Substantia nigra (tissue), 51 donors: ENCODE measurements at places on chromosomes 12 and 14.

GRCh38 chr14:23355871-23356435 is 3.3 kb upstream of the SLC22A17 start:
- DNase-seq = no peak

- DNase-seq = no peak
These were observed 9.7 kb upstream of the TNFRSF1A start for GRCh38 chr12:6351622-6352021.

GRCh38 chr12:7005311-7005710 is 13.0 kb downstream of the LPCAT3 start:
- no peak for DNase-seq

GRCh38 chr12:57491393-57492280 is 3.8 kb downstream of the MARS1 start:
- no peak for DNase-seq

DNA sequence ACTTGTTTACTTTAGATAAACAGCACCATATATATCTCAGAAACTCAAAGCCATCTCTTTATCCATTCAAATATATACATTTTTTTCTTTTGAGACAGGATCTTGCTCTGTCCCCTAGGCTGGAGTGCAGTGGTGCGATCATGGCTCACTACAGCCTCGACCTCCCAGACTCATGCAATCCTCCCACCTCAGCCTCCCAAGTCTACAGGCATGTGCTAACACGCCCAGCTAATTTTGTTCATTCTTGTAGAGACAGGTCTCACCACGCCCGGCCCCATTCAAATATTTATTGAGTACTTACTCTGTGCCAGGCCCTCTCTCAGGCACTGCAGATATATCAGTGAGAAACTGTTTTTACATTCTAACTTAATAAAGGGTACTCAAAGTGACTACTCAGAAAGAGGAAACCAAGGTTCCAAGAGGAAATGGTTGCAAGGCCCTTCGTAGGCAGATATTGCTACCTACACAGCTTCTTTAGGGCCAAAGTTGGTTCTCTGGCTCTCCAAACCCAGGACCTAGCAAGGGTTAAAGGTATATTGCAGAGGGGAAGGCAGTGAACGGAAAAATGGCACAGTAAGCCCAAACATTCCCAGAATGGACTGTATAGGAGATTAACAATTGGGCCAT is 2.9 kb downstream of the ATXN3 start:
- no peak for DNase-seq

GRCh38 chr12:14828892-14829291 is 14.4 kb downstream of the ART4 start:
- no peak for DNase-seq

GRCh38 chr14:56414236-56414635 is 165.4 kb upstream of the TMEM260 start:
- no peak for DNase-seq

DNA sequence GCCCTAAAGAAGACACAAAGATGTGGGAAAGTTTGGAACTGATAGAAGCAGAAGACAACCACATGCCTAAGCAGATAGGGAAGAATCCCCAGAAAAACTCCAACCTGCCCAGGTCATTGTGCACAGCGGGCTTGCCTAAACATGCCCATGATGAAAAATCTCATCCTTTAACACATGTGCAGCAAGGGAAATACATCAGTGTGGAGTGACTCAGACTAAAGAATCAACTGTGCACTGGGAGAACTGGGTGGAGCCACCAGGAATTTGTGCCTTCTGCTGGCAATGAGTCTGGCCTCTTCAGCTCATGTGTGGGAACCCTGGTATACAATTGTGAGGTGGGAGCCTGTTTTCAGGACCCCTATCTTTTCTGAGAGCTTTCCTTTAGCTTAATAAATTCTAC is 398.5 kb downstream of the FSCB start:
- no peak for DNase-seq

GRCh38 chr12:105351523-105351922 is 21.0 kb downstream of the C12orf75 start:
- DNase-seq = no peak

GRCh38 chr14:50127802-50128201 is 11.4 kb upstream of the VCPKMT start:
- no peak for DNase-seq

GRCh38 chr12:111687255-111687654 is 1.4 kb downstream of the ACAD10 start:
- DNase-seq = no peak

DNA sequence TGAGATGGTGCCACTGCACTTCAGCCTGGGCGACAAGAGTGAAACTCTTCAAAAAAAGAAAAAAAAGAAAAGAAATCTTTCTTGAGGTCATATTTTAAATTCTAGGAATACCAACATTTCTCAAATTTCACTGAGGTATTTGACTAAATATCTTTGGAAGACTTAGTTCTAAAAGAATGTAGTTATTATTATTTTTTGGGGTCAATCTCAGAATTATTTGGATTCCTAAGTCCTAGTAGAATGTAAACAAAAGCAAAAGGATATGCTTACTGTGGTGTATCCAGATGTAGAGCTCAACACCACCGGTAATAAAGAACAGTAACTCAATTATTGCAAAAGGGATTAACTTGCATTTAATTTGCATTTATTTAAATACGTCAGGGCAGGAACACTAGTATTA is 25.0 kb downstream of the PRICKLE1 start:
- DNase-seq = no peak

GRCh38 chr12:82931349-82932116 is 244.8 kb downstream of the TMTC2 start:
- no peak for DNase-seq

DNA sequence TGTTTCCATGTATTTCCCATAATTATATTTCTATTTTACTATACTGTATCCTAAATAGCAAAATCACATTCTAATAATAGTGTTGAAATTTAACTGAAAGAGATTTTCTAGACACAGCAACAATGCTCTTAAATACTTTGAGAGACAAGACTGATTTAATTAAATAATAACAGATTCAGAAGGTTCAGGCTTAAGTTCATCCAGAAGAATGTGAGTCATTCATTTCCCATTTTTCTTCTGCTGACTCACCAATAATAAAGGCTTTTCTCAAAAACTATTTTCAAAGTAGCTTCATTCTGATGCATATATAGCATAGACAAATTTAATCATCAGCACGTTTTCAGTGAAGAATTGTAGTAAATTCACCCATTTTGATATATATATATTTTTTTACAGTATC is 481.4 kb downstream of the MDGA2 start:
- no peak for DNase-seq

- DNase-seq = no peak
These were observed 822.7 kb downstream of the LRFN5 start for GRCh38 chr14:42429401-42429800.

DNA sequence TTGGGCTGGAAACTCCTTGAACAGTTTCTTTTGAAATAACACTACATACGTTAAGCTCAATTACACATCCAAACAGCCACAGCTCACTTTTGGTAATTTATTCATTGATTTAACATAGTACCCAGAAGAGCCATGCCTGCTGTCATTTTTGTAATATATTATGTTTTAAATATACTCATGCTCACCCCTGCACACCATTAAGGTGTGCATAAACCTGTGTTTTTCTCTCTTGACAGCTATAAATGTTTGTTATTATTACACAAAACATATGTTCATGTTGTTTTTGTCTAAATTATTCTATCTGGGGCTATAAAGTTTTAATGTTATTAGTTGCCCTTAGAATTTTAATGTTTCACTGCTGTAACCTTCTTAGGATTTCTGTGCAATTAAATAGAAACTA is 296.1 kb downstream of the AKAP6 start:
- DNase-seq = no peak

GRCh38 chr12:110247340-110248095 is 33.5 kb upstream of the ATP2A2 start:
- DNase-seq = no peak

DNA sequence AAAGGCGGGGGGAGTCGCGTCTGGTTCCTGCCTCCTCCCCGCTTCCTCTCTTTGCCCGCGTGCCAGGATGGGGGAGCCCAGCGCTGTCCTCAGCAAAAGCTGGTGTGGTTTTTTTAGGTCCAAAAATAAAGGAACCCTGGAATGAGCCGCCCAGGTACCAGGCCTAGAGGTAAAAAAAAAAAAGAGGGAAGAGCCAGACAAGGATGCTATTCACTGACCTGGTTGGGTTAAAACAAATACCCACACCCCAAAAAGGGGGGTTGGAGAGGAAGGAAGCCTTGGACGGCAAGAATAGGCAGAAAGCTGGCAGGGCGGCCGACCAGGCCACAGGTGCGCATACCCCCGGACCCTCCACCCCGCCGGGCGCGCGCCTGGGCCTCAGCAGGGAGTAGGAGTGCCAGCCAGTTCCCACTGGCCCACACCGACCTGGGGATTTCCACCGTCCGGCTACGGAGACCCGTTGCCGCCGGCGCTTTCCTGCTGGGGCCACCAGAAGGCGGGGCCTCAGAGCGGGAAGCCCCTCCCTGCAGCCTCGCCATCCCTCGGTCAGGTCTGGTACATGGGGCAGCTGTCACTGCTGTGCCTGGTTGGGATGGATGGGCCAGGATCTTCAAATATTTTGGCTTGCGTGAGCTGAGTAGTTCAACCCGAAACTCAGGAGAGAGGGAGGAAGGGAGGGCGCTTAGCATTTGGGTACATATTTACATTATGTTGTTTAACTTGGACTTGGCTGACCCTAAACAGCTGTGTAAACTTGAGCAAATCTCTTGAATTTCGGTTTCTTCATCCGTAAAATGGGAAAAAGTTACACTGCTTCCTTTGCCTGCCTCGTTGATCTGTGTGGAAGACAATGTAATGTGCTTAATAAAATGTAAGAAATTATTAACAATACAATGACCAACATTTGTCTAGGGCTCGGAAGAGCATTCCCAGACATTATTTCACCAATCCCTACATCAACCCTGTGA is 5.4 kb upstream of the IRF2BPL start:
- peak; percentile 47 for DNase-seq

- no peak for DNase-seq
These were observed 267.6 kb upstream of the OR4E1 start for GRCh38 chr14:21940887-21941856.

GRCh38 chr12:7046383-7047105 is 14.0 kb upstream of the C1S start:
- DNase-seq = no peak

GRCh38 chr12:54300732-54301427 is at the start of gene NFE2:
Gene NFE2, minus strand, starts transcription at chr12:54301015. Its CDS starts 5,767 bp downstream, at chr12:54295248.
- DNase-seq = no peak

DNA sequence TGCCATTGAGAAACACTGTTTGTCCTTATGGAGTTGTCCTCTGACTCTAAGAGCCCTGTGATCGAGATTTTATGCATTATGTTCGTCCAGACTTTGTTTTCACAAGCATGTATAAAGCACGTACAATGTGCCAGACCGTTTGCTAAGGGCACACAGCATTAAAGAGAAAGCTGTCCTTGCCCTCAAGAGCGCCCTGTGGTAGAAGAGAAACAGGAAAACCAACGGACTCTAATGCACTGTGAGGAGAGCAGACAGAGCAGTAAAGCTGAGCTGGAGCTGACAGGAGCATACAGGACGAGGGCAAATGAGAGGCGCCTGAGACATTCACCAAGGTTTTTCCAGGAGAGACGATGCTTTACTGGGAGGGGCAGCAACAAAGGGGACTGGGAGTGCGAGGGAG is 66.2 kb upstream of the OVCH1 start:
- no peak for DNase-seq

DNA sequence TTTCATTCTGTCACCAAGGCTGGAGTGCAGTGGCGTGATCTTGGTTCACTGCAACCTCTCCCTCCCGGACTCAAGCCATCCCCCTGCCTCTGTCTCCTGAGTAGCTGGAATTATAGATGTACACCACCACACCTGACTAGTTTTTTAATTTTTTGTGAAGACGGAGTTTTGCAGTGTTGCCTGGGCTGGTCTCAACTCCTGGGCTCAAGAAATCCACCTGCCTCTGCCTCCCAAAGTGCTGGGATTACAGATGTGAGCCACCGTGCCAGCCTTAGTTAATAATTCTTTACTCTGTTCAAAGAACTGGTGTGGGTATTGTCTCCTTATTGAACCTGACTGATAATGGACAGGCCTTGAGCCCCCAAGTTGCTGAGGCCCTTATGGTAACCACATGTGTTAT is 10.4 kb upstream of the KRT7 start:
- no peak for DNase-seq

GRCh38 chr14:90301668-90302090 is 30.1 kb downstream of the NRDE2 start:
- DNase-seq = no peak

DNA sequence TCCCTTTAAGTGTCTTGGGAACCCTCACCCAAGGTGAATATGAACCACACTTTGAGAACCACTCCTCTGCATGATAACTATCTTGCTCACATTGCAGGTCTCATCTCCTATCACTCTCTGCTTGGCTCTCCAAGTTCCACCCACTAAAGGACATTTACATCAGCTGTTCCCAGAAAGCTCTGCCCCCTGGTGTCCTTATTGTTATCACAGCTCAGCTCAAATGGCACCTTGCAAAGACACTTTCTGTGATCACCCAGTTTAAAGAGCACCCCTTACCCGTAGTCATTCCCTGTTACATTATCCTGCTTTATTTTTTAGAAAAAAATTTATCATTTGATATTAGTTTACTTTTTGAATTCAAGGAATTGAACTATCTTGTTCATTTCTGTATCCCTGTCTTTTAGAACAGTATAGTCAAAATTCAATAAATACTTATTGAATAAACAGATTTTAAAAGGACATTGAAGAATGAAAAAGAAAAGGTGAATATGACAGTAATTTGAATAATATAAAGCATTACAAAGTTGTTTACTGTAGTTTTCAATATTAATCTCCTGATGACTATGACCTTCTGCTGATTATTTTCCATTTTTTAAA is 20.5 kb upstream of the GUCY2C start:
- DNase-seq = no peak

GRCh38 chr12:38669081-38669480 is 236.3 kb downstream of the CPNE8 start:
- DNase-seq = no peak

- DNase-seq = no peak
These were observed 77.4 kb upstream of the SLC8A3 start for GRCh38 chr14:70266157-70266556.

- DNase-seq = no peak
These were observed 51.2 kb upstream of the AMN start for GRCh38 chr14:102870994-102871831.

DNA sequence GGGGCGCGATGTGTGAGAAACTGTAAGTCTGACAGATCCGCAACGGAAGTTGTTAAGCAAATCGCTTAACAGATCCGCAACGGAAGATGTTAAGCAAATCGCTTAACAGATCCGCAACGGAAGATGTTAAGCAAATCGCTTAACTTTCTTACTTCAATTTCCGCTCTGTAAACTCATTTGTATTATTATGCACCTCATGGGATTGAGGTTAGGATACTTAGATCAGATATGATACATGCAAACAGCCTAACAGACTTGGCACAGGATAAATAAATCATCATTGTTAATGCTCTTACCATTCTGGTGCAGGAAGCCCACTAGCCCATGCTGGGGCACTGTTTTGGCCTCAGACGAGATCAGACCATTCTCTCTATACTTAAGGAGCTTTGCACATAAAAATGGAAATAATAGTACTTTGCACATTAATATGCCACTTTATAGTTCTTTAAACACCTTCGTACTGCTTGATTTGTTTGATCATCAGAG is 399 bp downstream of the NCAPD2 start:
- no peak for DNase-seq
